ENCODE measurements at places on chromosomes 5 and 9.

- no peak for DNase-seq
These were observed 136.4 kb downstream of the ZNF354C start for GRCh38 chr5:179196405-179197079.

DNA sequence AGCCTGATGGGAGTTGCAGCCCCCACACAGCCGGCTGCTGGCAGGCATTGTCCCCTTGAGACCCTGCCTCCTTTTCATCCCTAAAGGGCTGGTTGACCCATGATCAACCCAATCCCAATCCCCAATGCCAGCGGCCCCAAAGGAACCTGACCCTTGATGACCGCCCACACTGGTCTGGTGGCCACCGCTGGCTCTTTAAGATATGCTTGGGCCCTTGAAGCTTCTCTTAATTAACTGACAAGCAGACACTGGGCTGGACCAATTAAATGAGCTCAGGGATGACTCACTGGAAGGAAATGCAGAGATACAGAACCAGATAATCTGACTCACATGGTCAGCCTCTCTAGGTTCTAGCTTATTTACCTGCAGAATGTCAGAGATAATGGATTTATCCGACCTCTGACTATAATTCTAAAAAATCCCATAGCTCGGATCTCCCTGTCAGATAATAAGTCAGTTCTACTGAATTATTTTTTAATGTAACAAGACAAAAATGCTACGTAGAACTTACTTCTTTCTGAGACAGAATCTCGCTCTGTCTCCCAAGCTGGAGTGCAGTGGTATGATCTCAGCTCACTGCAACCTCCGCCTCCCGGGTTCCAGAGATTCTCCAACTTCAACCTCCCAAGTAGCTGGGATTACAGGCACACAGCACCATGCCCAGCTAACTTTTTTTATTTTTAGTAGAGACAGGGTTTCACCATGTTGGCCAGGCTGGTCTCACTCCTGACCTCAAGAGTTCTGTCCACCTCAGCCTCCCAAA lies 11.1 kb upstream of the MLANA start:
- no peak for DNase-seq

- peak; percentile 14 for DNase-seq
These were observed 503.6 kb upstream of the PAPPA start for GRCh38 chr9:115649991-115650472.

DNA sequence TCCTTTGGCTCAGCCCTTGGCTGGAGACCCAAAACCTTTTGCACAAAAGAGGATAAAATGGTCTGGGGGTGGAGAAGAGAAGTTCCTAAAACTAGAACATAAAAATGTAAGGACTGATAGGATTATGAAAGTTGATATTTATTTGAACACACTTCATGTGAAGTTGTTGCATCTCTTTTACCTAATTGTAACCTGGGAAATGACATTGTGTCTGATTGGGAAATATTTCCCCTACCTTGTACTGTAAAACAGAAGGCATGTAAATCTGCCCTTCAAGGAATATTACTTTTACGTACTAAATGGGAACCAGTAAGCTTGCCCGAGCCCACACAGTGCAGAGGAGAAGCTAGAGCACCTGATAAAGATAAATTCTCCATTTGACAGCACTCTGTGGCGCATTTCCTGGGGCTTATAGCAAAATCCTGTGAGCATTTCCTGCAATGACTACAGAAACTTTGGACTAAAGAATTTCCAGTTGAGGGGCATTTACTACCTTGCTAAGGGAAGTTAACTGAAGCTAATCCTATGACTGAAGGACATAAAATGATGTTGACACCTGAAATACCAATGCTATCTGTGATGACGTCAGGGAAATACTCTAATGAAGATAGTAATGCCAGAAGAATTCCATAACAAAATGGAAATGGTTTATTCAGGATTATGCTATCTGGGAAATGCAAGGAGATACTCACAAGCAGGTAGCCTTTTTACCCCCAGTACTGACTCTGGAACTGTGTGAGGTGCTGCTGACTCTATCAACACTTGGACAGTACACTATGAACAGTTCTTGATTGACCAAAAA lies 78.3 kb upstream of the LIFR start:
- no peak for DNase-seq

DNA sequence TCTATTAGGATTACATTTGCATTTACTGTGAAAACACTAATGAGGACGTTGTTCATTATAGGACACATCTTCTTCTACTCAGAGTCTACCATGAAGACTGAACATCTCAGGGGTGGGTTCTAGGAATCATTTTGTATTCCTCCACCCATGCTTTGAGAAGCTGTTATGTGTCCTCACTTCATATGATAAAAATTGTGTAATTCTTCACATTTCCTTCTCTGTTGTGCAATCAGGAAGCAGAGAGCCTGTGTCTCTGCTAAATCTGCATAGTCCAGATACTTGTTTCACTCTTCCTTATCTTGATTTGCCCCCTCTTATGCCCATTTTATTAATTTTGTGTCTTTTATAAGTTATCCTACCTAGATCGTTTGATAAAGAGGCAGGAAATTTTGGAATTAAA lies 97.8 kb upstream of the IQGAP2 start:
- DNase-seq: no peak
